ENCODE measurements at places on chromosomes 4 and X. TPM values are rescaled to one million over a fixed set of nuclear protein-coding genes. Genes with fewer than 3 reads are reported as not detected.

Gene TRMT10A
- 7.2 TPM for total RNA-seq

Gene LEF1
- 173 TPM for total RNA-seq

Gene ACE2
- total RNA-seq: not detected

Gene WNK3
- not detected for total RNA-seq

Gene PITX2
- not detected for total RNA-seq

Gene XAGE1A
- total RNA-seq: not detected

Gene NUP62CL
- total RNA-seq: 1.0 TPM

Gene OTC
- not detected for total RNA-seq

Gene CENPE
- total RNA-seq: 47.6 TPM

Gene CENPVL3
- not detected for total RNA-seq

Gene FOXO4
- 8.4 TPM for total RNA-seq
